ENCODE measurements at places on chromosomes 3 and 15. TPM values are rescaled to one million over a fixed set of nuclear protein-coding genes. Genes with fewer than 3 reads are reported as not detected.

GJD2 gene
- total RNA-seq: not detected

KCNAB1 gene
- not detected for total RNA-seq

WDR93 gene
- total RNA-seq: not detected

IGDCC3 gene
- not detected for total RNA-seq

CRABP1 gene
- total RNA-seq: not detected

GPR62 gene
- not detected for total RNA-seq

TMEM45A gene
- total RNA-seq: 103 TPM

SLC25A20 gene
- total RNA-seq: 16.7 TPM

P2RY14 gene
- total RNA-seq: not detected

ATP13A5 gene
- total RNA-seq: not detected

EFHB gene
- 4.4 TPM for total RNA-seq

PPP2R3A gene
- total RNA-seq: 12.3 TPM

CTDSPL gene
- 21.8 TPM for total RNA-seq

CCR8 gene
- not detected for total RNA-seq

SERPINI1 gene
- 2.0 TPM for total RNA-seq

ASB14 gene
- not detected for total RNA-seq

ITIH4 gene
- total RNA-seq: 2.2 TPM

ALDH1A2 gene
- total RNA-seq: 34.0 TPM

CHRNA5 gene
- total RNA-seq: 3.5 TPM

BNC1 gene
- 0.68 TPM for total RNA-seq

CPN2 gene
- total RNA-seq: not detected

GOLGA6D gene
- not detected for total RNA-seq

ADAMTS7 gene
- 12.6 TPM for total RNA-seq

SAMD7 gene
- total RNA-seq: not detected

FETUB gene
- total RNA-seq: not detected

EIF4G1 gene
- 253 TPM for total RNA-seq

RPP25 gene
- 15.2 TPM for total RNA-seq

ONECUT1 gene
- total RNA-seq: not detected

KBTBD13 gene
- not detected for total RNA-seq

SUCLG2 gene
- total RNA-seq: 43.9 TPM

INKA1 gene
- total RNA-seq: 4.9 TPM

NCKIPSD gene
- 21.4 TPM for total RNA-seq

DPPA2 gene
- not detected for total RNA-seq

TTLL13 gene
- not detected for total RNA-seq

CGNL1 gene
- 2.0 TPM for total RNA-seq

FEZF2 gene
- total RNA-seq: not detected

TRIM42 gene
- not detected for total RNA-seq

GXYLT2 gene
- 56.9 TPM for total RNA-seq

HHLA2 gene
- total RNA-seq: not detected

CTXN2 gene
- total RNA-seq: not detected

CHDH gene
- 0.62 TPM for total RNA-seq

CHST2 gene
- total RNA-seq: 95.0 TPM

CD200R1L gene
- total RNA-seq: not detected

MYO5C gene
- 0.25 TPM for total RNA-seq

CASR gene
- total RNA-seq: not detected

DUOX1 gene
- not detected for total RNA-seq

CHP1 gene
- total RNA-seq: 164 TPM

Measured in cardiac ventricle fibroblast (primary cell).